ENCODE measurements at places on chromosomes 4 and X.

DNA sequence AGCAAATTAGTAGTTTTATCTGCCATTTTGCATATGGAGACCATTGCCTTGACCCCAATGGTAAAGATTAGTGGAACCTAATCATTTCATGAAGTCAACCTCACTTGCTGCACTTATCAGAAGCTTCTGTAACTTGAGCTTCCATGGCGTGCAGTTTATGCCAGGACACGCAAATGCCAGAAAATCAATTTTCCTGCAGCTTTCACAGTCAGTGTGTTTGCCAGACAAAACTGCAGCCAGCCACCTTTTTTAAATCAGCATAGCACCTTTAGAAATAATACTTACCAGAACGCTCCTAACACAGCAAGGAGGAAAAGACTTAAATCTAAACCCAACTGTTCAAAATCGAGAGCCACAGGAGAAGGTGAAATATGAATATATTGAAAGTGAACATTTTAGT lies 265.3 kb downstream of the GRIA3 start:
- DNase-seq, result no peak

DNA sequence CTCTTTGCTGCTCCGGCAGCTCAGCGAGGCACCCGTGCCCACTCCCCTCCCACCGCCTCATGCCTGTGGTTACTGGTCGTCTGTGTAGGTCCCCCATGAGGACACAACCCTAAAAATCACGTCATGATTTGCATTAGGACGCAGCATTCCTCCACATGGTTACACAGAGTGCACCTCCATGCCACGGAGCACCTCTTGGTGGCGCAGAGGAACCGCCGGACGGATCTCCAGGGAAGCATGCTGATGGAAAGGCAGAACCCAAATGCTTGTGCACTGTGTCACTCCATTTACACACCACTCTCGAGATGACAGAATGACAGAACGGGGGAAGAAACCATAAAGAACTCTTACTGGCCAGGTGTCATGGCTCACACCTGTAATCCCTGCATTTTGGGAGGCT lies 22.4 kb downstream of the FAM53A start:
- DNase-seq, result no peak

DNA sequence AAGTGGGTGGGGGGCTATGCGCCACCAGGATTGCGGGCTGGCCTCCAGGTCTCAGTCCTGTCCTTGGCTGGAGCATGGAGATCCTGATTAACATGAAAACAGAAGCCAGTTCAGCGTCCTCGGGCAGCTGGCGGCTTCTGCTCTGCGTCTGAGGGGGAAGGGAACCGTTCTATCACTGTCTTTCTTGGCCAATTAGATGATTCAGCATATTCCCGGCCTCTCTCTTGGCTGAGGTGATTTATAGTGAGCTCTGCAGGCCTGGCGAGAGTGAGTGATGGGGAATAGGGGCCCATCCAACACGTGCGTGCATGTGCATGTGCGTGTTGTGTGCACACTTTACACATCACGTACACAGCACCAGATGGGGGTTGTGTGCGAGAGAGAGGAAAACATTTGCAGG lies 145.8 kb upstream of the ATP6AP2 start:
- DNase-seq, result no peak

- no peak for DNase-seq
These were observed 188.7 kb upstream of the TLL1 start for GRCh38 chr4:165684177-165684805.

DNA sequence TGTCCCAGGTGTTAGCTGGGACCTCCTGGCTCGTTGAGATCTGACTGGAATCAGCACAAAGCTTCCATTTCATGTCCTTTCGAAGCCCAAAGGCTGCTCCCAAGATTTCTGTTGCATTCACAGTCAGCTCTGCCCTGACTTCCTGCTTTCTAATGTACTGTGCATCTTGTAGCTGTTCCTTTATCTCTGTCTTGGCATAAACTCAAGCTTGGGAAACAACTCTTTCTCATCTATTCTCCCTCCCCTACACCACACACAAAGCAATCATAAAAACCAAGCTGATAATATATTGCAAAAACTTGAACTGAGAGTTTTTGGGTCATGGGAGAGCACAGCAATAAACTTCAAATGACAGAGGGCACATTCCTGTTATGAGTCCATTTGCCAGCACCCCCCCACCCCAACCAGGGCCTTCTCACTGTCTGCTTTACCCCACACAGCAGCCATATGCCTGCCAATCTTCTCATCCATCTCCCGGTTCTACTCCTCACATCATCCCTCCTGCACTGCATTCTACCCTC lies 76.3 kb downstream of the SYNPO2 start:
- DNase-seq, result no peak

DNA sequence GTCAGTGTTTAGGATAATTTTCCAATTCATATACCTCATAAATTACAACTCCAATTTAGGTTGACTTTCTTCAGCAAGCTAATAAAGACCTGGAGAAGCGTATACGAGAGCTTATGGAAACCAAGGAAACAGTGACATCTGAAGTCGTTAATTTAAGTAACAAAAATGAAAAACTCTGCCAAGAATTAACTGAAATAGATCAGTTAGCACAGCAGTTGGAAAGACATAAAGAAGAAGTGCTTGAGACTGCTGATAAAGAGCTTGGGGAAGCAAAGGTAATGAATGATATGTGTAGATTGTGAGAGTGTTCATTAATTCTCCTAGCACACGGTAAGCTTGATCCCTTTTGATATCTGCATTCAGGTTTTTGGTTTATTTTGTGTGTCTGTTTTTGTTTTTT lies 16.8 kb downstream of the CEP135 start:
- DNase-seq, result no peak

DNA sequence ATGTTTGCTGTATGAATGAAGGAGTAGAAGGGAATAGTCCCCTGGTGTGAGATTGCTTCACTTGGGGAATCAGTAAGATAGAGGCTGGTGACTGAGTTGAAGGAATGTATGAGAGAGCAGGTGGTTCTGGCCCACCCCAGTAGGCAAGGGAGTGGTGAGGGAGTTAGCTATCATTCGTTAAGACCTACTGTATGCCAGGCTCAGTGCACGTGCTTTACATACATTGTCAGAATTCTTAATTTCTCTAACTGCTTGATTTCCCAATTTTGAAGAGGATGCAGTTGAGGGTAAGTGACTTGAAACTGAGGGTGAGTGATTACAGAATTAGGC lies 700 bp downstream of the VMA21 start:
- peak; percentile 13 for DNase-seq

DNA sequence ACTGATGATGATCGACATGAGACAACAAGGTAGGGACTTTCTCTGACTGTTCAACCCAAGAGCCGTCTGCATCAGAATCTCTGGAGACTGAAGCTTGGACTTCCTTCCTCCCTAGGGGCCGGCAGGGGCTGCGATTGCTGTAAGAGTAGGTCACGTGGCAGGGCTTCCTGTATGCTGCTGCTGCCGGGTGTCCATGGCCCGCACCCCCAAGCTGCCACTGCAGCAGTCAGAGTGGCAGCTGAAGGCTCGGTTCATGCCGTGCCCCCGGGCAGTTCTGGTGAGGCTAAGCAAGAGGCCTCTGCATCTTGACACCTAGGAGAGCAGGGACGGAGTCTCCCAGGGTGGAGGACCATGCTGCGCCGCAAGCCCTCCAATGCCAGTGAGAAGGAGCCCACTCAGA lies at the start of gene SASH3:
Gene SASH3 (plus strand): TSS at position 203 of the 400 bp plus-strand sequence. CDS start 149 bp downstream, at position 352.
- peak; percentile 88 for DNase-seq

DNA sequence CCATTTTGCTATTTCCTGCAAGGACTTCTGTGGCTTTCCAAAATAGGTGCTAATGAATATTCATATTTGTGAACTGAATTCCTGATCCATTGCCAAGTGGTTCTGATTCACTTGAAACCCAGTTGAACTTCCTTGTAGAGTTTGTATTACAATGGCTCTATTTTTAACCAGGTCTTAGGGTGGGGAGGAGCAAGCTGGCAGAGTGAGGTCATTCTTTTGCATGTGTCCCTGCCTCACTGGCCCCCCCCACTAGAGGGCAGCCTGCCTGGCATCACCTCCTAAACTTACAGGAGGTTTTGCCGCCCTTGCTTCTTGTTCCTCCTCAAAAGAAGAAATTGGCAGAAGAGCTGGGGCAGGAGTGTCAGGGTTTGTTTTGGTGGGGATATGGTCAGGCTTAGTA lies 10.5 kb downstream of the PTTG2 start:
- peak; percentile 54 for DNase-seq

GRCh38 chr4:88467392-88467791 lies 10.5 kb downstream of the HERC5 start:
- no peak for DNase-seq

- no peak for DNase-seq
These were observed 454.7 kb downstream of the IL15 start for GRCh38 chr4:142091085-142091513.

- DNase-seq, result no peak
These were observed 95.5 kb upstream of the KCTD8 start for GRCh38 chr4:44544158-44544557.

GRCh38 chr4:6092131-6092530 lies 73.9 kb upstream of the C4orf50 start:
- DNase-seq, result peak; percentile 37

DNA sequence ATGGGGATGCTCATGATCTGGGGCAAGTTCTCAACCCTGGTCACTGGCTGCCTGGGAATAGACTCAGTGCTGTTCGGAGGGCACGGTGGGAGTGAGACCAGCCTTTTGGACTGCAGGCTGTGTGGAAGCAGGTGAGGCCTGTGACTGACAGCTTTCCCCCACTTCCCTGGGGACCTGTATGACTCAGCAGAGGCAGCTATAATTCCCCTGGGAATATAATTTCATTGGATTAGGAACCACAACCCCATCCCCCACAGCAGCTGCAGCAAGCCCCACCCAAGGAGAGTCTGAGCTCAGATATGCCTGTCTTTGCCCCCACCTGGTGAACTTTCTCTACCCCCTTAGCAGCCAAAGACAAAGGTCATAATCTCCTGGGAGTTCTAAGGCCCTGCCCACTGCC lies 408.6 kb downstream of the PPP3CA start:
- DNase-seq, result peak; percentile 12

DNA sequence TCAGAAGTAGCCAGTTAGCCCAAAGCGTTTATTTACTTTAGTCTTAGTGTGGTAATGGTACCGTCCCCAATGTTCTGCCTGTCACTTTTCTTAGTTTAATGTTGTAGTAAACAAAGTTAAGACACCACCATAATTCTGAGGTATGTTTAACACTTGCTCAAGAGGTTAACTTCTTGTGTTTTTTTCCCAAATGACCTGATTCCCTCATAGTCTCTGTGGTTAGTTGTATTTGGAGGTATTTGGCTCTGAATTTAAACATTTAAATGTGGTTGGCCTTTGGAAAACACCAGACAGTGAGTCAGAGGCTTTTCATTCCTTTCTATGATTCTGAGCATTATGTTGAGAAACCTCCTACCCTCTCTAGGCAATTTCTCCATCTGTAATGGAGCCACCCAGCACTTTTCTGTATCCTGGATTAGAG lies 47.9 kb downstream of the CXCL1 start:
- no peak for DNase-seq

- DNase-seq, result no peak
These were observed 86.3 kb upstream of the GABRA3 start for GRCh38 chrX:152537373-152537772.

DNA sequence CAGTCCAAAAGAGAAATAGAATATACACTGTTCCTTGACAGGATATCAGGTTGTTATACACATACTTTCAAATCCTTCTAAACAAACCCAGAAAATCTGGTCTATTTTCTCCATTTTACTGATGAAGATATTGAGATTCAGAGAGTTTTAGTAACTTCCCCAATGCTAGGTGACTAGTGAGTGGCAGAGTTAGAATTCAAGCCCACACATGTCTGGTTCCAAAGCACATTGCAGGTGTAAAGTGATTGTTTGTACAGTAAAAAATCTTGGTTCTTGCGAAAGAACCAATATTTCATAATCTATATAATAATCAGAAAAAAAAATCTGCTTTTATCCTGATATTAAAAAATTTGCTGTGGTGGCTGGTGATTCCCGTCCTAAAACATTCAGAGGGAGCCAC lies 39.5 kb upstream of the EMCN start:
- DNase-seq, result no peak

GRCh38 chrX:133676344-133677122 lies 261.2 kb upstream of the GPC4 start:
- DNase-seq, result no peak

- no peak for DNase-seq
These were observed 208.4 kb downstream of the GASK1B start for GRCh38 chr4:157964463-157964862.

- no peak for DNase-seq
These were observed 871 bp upstream of the HPGD start for GRCh38 chr4:174523025-174523693.

GRCh38 chrX:74450803-74451449 lies 29.6 kb downstream of the SLC16A2 start:
- no peak for DNase-seq

- DNase-seq, result no peak
These were observed 186.6 kb upstream of the MAOA start for GRCh38 chrX:43469391-43470054.

DNA sequence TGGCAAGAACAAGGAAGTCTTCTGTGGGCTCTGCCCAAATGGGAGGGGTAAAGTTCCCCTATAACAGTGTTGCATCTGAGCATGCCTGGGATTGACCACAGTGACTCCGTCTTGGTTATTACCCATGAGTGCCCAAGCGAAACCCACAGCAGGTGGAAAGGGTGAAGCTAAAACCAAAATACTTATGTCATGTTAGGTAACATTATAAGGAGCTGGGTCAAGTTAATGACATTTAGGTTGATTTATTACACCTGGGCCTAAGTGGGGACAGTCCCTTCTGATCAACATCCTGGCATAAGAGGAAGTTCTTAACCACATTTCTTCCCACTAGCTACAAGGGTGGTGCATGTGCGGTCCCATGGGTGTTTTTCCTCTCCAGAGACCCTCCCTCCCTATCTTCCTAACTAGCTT lies 1.3 kb upstream of the ZNF732 start:
- peak; percentile 64 for DNase-seq

- peak; percentile 99 for DNase-seq
These were observed 393 bp downstream of the GTPBP6 start for GRCh38 chrX:318068-318738.

DNA sequence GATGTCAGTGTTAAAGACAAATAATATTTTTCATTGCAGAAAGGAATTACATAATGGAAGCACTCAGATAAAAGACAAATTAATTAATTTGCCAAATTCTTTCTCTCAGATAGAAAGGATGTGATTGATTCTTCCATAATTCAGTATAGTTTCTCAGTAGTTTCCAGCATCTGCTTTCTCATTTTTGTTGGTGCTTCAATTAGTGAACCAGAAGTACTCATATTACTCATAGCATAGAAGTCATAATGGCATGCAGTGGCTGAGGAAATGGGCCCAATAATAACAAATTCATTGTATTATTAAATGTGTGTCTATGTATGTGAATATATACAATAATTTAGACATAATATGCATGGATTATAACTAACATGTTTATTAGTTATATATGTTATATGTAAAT lies 393.3 kb upstream of the TRAM1L1 start:
- DNase-seq, result no peak

- DNase-seq, result no peak
These were observed 148.1 kb upstream of the EOLA2 start for GRCh38 chrX:150086371-150086770.

Measured in DND-41 (cell line).